ENCODE measurements at places on chromosomes 11 and 22. TPM values are rescaled to one million over a fixed set of nuclear protein-coding genes. Genes with fewer than 3 reads are reported as not detected.

SLC29A2 gene
- total RNA-seq, result 0.55 TPM

MUC6 gene
- total RNA-seq, result not detected

OSBP2 gene
- total RNA-seq, result 3.0 TPM

GRCh38 chr11:11996321-11997048, 11.9 kb downstream of the DKK3 start:
- no peaks in the 10 kb centered on the region for H3K27me3 ChIP-seq
- H3K27ac ChIP-seq, result no peak overlapping the region
- H3K36me3 ChIP-seq, result no peaks in the 10 kb centered on the region
- peaks cover 10% of the 10 kb centered on the region for H3K4me1 ChIP-seq

DNA sequence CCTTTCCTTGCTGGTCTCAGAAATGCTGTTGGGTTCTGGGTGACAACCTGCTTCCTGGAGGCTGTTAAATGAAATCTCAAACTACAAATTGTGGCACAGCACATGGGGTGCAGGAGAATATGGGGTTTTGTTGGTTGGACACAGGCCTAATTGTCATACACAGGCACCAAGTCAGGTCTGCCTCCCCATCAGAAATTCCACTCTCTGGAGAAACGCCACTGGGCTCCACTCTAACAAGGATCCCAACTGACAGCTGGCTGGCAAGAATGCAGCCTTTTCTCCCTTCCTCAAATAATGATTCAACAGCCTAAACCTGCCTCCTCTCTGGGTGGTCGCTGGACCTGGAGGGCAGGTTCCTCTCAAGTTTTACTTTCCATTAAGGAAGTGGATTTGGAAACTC, 177.8 kb upstream of the NARS2 start:
- no peaks in the 10 kb centered on the region for H3K36me3 ChIP-seq
- H3K27ac ChIP-seq, result no peak overlapping the region
- no peaks in the 10 kb centered on the region for H3K27me3 ChIP-seq
- no peak overlapping the region for H3K4me3 ChIP-seq
- H3K4me1 ChIP-seq, result peaks cover 4% of the 10 kb centered on the region

GRCh38 chr11:77752516-77752915, 68.0 kb downstream of the RSF1 start:
- H3K36me3 ChIP-seq, result no peaks in the 10 kb centered on the region
- no peak for DNase-seq
- H3K27me3 ChIP-seq, result no peaks in the 10 kb centered on the region

- no peaks in the 10 kb centered on the region for H3K27me3 ChIP-seq
- H3K4me1 ChIP-seq, result peaks cover 43% of the 10 kb centered on the region
- DNase-seq, result no peak
- H3K36me3 ChIP-seq, result no peaks in the 10 kb centered on the region
Measured at GRCh38 chr11:96318850-96319249, 24.1 kb downstream of the MAML2 start.

DNA sequence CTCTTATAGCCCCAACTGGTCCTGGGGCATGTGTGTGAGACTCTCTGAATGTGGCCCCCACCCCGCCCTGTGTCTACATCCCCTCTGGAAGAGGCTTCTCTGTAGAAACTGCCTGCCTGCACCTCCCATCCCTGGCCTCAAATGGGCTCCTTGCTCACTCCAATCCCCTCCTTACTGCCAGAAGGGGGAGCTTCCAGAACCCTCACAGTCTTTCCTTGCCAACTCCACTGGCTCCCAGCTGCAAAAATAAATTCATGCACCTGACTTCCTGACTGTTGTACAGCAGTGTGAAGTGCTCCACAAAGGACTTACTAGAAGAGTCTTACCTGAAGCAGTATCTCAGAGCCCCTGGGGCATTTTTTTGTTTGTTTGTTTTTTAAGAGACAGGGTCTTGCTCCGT, 15.2 kb upstream of the SERPIND1 start:
- H3K4me1 ChIP-seq, result no peaks in the 10 kb centered on the region
- H3K4me3 ChIP-seq, result no peak overlapping the region
- DNase-seq, result no peak
- H3K36me3 ChIP-seq, result peaks cover 33% of the 10 kb centered on the region
- H3K27me3 ChIP-seq, result no peaks in the 10 kb centered on the region
- no peak overlapping the region for H3K27ac ChIP-seq

Measured in sigmoid colon (tissue), 7 donors.